Sciatic nerve (tissue), 2 donors: ENCODE measurements at places on chromosomes 7 and 10.

GRCh38 chr7:90119178-90119971 is 34.9 kb upstream of the STEAP1 start:
- peak; percentile 64 for DNase-seq

- no peak for DNase-seq
Observed at GRCh38 chr10:49600781-49601400, 9.2 kb upstream of the SLC18A3 start.

DNA sequence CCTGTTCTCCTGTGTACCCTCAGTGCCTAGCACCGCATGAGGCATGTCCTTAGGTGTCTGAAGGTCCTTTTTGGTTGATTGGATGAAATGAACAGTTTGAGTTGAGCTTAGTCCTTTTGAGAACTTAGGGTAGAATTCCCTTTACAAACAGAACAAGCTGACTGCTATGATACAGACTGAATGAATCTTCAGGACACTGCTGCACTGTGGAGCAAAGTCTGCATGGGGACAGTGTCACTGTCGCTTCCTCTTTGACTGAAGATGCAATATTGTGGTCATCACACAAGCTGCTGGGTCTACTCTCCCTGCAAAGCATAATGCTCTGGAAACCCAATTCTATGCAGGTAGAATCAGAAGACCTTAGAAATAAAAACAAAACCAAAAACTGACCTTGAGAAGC is 8.6 kb upstream of the PLAU start:
- DNase-seq, result no peak

GRCh38 chr10:31999836-32000235 is 56.4 kb downstream of the KIF5B start:
- no peak for DNase-seq

DNA sequence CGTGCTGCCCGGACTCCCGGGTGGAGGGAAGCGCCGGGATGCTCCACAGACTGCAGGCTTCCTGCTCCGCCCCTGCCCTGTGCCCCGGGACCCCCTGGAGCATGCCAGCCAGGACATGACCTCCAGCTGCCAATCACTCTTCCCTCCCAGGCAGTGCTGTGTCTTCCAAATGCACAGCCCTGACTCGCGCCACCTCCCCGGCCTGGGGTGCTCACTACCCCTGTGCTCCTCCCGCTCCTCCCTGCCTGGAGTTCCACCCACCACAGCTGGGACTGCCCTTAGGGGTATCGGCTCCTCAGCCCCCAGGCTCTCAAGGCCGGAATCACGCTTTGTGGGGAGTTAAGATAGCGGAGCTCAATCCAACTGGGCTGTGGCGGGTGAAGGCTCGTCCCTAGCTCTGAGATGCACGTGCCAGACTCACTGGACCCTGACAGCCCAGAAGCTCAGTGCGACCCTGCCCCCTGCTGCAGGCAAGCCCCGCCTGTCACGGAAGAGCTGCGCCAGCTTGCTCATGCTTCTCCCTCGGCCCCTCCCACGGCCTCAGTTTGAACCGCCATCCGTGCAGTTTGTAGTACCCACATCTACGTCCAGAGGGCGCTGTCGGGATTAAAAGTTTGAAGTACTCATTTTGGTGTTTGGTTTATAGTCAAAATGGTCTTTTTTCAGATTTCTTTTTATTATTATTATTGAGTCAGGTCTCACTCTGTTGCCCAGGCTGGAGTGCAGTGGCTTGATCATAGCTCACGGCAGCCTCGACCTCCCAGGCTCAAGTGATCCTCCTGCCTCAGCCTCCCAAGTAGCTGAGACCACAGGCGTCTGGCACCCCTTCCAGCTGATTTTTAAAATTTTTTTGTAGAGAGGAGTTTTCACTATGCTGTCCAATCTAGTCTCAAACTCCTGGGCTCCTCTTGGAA is 142.5 kb upstream of the TCERG1L start:
- peak; percentile 87 for DNase-seq

GRCh38 chr10:112687647-112688046 is 240.6 kb downstream of the VTI1A start:
- no peak for DNase-seq

GRCh38 chr10:125538947-125539731 is 143.8 kb downstream of the TEX36 start:
- DNase-seq, result no peak

DNA sequence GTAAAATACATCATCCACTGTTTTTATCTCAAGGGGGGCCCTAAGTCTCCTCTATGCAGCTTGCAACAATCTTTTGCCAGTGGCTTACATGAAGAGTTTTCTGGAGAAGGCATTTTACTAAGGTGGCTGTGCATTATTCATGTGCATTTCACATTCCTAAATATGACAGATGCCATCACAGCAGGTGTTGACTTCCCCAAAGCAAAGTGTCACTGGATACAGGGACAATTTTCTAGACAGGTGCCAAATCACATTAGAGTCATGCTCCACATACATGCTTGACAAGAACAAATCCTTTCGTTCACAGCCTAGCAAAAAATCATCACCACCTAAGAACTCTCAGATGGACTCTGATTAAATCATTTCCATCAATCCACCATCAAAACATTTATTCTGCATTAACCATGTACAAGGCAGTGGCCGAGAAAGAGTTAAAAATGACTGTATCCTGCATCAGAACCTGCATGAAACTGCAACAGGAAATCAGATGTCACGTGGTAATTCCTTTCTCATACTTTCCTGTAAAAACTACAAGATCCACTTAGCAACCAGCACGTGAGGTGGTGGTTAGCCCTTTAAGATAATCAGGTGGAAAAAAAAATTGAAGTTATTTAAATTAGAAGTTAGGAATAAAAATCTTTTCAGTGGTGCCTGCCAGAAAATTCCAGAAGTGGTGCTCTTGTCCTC is 88.2 kb upstream of the AFAP1L2 start:
- DNase-seq, result no peak

GRCh38 chr10:43231523-43232078 is 35.3 kb downstream of the RASGEF1A start:
- DNase-seq, result peak; percentile 51

GRCh38 chr7:42395607-42396006 is 158.6 kb upstream of the GLI3 start:
- no peak for DNase-seq

- DNase-seq, result no peak
Observed at GRCh38 chr7:25643286-25643685, 415.0 kb upstream of the NPVF start.

GRCh38 chr10:121608469-121609190 is 10.4 kb upstream of the FGFR2 start:
- DNase-seq, result peak; percentile 66

- no peak for DNase-seq
Observed at GRCh38 chr7:125363873-125364272, 434.2 kb upstream of the POT1 start.

GRCh38 chr7:126210707-126211106 is 1042.0 kb downstream of the GRM8 start:
- DNase-seq, result no peak

DNA sequence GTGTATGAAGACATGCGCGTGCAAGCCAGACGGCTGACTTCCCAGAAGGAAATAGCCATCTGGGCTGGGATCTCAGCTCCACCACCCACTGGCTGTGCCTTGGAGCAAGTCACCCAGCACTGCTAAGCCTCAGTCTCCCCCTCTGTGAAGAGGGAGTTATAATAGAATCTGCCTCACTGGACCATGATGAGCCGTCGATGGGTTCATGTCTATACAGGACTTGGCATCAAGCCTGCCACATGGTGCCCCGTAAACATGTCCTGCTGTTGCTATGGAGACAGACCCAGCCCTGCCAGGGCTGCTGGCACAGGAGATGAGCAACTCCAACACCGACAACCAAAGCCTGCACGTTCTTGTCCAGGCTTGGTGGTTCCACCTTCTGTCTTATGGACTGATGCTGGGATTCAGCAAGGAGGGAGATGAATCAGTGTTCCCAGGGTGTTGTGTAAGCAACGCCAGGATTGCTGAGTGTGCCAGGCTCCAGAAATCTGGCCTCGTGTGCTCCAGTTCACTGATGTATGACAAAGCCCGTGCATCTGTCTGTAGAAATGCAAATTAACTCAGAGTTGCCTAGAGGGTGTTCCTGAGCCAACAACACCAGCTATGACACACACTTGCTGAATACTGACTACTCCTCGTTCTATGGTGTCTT is 5.6 kb downstream of the GPR15LG start:
- DNase-seq, result peak; percentile 17

GRCh38 chr10:132142396-132143161 is 44.2 kb upstream of the DPYSL4 start:
- no peak for DNase-seq

DNA sequence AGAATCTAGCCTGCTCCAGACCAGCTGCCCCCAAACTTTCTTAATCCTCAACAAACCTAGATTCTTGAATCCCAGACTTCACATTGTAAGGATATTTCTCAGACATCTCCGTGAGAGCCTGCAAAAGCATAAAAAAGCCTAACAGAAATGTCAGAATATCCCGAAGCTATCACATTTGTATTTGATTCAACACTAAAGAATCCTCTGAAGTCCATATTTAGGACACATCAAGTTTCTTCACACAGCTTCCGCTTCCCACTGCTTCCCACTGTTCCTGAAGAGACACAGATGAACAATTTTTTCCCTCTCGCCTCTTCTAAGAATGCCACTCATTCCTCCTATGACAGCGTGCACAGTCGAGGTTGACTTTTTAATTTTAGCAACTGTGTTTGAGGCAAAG is 396.2 kb upstream of the IGFBP3 start:
- DNase-seq, result no peak

- DNase-seq, result peak; percentile 30
Observed at GRCh38 chr10:80471001-80471400, 16.9 kb downstream of the TSPAN14 start.

DNA sequence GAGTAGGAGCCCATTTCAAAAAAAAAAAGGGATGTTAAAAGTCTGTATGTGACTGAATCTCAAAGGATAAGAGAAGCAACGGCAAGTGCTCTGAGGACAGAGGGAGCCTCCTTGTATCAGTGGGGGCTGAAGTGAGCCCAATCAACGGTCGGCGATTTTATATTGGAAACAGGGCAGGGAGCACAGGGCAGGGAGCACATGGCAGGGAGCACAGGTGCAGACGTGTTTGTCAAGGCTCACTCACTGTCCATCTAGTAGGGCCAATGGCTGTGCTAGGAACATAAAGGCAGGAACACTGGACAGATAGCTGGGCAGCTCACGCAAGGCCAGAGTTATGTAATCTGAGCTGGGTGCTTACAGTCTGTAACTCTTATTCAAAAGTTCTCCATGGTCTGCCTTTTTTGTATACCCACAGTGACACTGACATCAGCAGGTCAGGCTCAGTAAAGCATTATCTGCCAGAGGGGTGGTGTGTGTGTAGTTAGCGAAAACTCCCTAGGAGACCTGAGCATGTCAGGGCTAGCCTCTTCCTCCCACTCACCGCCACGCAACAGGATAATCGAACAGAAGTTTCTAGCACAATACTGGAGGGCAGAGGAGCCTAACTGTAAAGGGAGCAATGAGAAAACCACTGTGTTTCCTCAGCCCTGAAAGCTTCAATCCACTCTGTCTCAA is 15.4 kb downstream of the AKR1B1 start:
- no peak for DNase-seq

DNA sequence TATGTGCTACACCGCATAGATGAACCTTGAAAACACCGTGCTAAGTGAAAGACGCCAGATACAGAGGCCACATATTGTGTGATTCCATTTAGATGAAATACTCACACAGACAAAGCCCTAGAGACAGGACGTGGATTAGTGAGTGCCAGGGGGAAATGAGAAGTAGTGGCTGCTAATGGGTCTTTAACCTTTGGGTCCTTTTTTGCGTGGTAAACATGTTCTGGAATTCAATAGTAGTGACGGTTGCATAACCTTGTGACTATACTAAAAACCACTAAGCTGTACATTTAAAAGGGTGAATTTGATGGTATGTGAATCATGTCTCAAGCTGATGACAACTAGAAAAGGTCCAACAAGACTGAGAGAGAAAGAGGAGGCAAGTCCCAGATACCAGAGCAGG is 15.6 kb downstream of the SMKR1 start:
- no peak for DNase-seq

- DNase-seq, result no peak
Observed at GRCh38 chr10:86349940-86350630, 16.5 kb downstream of the GRID1 start.

GRCh38 chr7:1744296-1745017 is 74.4 kb downstream of the ELFN1 start:
- no peak for DNase-seq

DNA sequence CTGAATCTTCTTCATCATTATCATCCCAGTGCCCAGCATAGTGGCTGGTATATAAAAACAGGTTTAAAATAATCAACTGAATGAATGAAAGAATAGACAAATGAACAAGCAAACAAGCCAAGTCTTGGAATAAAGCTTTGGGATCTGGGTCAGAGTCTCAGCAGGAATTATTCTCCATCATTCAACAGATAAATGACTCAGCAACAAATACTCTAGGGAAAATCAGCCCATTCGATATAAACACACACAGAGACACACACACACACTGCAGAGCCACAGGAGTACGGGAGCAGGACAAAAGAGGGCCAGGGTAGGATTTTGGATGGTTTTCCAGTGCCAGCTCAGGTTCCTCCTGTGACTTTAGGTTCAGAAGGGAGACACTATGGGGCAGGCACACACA is 29.2 kb upstream of the DLX6 start:
- DNase-seq, result no peak

DNA sequence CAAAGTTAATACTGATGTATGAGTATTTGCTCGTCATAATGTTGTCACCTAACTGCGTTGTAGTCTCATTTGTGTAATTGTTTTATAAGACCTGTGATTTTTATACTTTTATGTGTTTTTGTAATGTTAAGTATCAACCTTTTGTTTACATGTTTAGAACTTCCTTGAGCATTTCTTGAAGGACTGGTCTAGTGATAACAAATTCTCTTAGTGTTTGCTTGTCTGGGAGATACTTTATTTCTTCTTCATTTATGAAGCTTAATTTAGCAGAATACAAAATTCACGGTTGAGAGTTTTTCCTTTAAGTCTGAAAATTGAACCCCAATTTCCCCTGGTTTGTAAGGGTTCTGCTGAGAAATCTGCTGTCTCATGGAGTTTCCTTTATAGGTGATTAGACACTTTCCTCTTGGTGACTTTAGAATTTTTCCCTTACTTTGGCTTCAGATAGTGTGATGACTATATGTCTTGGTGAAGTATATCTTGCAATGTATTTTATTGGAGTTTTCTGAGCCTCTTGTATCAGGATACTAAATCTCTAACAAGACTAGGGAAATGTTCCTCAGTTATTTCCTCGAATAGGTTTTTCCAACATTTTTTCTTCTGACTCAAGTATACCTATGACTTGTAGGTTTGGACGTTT is 154.9 kb downstream of the WDR11 start:
- DNase-seq, result no peak

- no peak for DNase-seq
Observed at GRCh38 chr7:95276114-95276513, 48.2 kb downstream of the PON1 start.

DNA sequence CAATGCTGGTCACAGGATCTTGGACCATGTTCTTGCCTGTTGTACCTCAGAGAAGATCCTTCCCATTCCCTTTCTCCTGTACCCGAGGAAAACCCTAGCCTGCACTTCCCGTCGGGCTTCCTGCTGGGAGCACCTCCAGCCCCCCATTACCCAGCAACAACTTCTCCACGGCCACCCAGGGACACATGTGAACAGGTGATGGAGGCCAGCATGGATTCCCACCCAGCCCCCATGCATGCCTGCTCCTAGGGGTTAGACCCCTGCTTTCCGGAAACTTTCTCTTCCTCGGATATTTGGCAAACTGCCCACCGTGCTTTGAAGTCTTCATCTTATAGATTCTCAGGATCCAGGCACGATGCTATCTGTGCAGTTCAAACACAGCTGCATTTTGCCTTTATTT is 67.3 kb downstream of the CALML3 start:
- DNase-seq, result no peak
